Activated CD4-positive, alpha-beta T cell treated with anti-CD3 and anti-CD28 coated beads for 36 hours (primary cell): ENCODE measurements at places on chromosomes 3 and 15. TPM values are rescaled to one million over a fixed set of nuclear protein-coding genes. Genes with fewer than 3 reads are reported as not detected.

SV2B gene
- 0.05 TPM for total RNA-seq

TRAIP gene
- total RNA-seq = 28.1 TPM

TARS3 gene
- total RNA-seq = 9.3 TPM

DNA sequence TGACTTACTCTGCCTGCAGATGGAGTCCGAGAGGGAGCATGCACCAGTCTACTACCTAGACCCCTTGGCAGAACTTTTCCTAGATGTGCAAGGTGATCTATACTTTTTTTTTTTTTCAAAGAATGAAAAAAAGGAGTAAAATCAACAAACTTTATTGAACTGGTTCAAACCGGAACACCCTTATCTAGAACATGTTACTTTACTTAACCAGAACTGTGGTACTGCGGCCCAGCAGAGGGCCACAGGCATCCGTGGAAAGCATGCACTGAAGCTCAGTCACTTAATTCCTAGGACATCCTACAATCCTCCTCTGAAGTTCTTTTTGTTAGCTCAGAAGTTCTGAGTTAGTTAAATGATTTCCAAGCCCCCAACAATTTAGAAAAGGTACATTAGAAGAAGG lies 21.6 kb downstream of the CHAC1 start:
- no peak for DNase-seq

- DNase-seq = no peak
Observed at GRCh38 chr3:118497274-118497673, 537.4 kb downstream of the IGSF11 start.

DNA sequence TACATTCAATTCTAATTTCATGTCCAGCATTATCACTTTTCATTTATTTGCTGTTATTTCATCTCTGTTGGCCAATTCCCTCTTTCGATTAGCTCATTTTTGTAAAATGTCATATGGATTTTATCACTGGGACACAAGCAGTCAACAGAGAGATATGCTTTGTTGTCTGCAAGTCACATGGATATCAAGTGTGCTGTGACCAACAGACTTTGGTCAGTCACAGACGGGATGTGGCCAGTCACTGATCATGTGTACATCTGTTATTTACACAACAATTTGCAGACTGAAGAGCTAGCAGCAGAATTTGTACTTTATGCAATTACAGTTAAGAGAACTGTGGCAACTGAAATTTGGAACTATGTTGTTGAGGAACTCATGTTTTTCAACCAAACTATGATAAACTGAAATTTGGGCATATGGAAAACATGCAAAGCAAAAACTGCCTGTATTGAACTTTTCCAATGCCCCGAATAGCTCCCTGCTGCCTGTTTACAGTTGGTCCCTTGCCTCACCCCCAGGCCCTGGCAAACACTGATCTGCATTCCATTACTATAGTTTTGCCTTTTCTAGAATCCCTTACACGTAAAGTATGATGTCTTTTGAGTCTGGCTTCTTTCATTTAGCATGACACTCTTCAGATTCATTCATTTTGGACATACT lies 104.4 kb downstream of the RPL22L1 start:
- no peak for DNase-seq

GRCh38 chr3:150787741-150788370 lies 24.9 kb upstream of the SIAH2 start:
- peak; percentile 94 for DNase-seq

- no peak for DNase-seq
Observed at GRCh38 chr15:67267440-67267839, 12.9 kb downstream of the IQCH start.

GRCh38 chr3:54817628-54818027 lies 110.2 kb downstream of the LRTM1 start:
- DNase-seq = no peak

- no peak for DNase-seq
Observed at GRCh38 chr3:191334346-191334893, 4.1 kb upstream of the UTS2B start.

- DNase-seq = peak; percentile 51
Observed at GRCh38 chr3:149657321-149657925, 402 bp downstream of the WWTR1 start.

- no peak for DNase-seq
Observed at GRCh38 chr3:152491922-152492321, 223.2 kb downstream of the MBNL1 start.

DNA sequence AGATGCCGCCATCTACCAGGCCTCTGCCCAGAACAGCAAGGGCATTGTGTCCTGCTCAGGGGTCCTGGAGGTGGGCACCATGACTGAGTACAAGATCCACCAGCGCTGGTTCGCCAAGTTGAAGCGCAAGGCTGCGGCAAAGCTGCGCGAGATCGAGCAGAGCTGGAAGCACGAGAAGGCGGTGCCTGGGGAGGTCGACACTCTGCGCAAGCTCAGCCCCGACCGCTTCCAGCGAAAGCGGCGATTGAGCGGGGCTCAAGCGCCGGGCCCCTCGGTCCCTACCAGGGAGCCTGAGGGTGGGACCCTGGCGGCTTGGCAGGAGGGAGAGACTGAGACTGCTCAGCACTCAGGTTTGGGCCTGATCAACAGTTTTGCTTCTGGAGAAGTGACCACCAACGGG lies 22.6 kb downstream of the ALPK3 start:
- no peak for DNase-seq

GRCh38 chr3:46321461-46322104 lies 32.3 kb upstream of the CCR2 start:
- DNase-seq = no peak
